ENCODE measurements at places on chromosomes 6 and 20. TPM values are rescaled to one million over a fixed set of nuclear protein-coding genes. Genes with fewer than 3 reads are reported as not detected.

The HLA-DMA gene
- total RNA-seq: 2.8 TPM

The SOX4 gene
- total RNA-seq: 36.6 TPM

The KCNK5 gene
- 0.26 TPM for total RNA-seq

The DSP gene
- total RNA-seq: 394 TPM

The CABLES2 gene
- 1.3 TPM for total RNA-seq

The KIAA0408 gene
- total RNA-seq: not detected

The PPP1R16B gene
- total RNA-seq: 0.26 TPM

The NKAIN2 gene
- under 0.01 TPM for total RNA-seq

The PKIB gene
- total RNA-seq: 2.8 TPM

The RHAG gene
- total RNA-seq: not detected

The EMILIN3 gene
- total RNA-seq: not detected

The NRSN1 gene
- not detected for total RNA-seq

The GABRR2 gene
- total RNA-seq: under 0.01 TPM

The RAB44 gene
- total RNA-seq: under 0.01 TPM

The TOMM6 gene
- 55.0 TPM for total RNA-seq

The HLA-DPA1 gene
- 1.1 TPM for total RNA-seq

The GRIK2 gene
- 0.38 TPM for total RNA-seq

The VGLL2 gene
- total RNA-seq: not detected

The EYA2 gene
- total RNA-seq: 10.6 TPM

The GPX5 gene
- total RNA-seq: not detected

The RAE1 gene
- total RNA-seq: 21.6 TPM

The SUMO4 gene
- 1.2 TPM for total RNA-seq

The ATP5F1E gene
- 17.1 TPM for total RNA-seq

Data from bronchial epithelial cell (primary cell).